ENCODE measurements at places on chromosomes 7 and 10. TPM values are rescaled to one million over a fixed set of nuclear protein-coding genes. Genes with fewer than 3 reads are reported as not detected.

Gene TMEM229A
- not detected for total RNA-seq

Gene MLXIPL
- not detected for total RNA-seq

Gene BLNK
- total RNA-seq = not detected

Gene SYT15B
- total RNA-seq = 1.2 TPM

Gene IFIT3
- 11.2 TPM for total RNA-seq

Gene GPRIN2
- total RNA-seq = not detected

Gene FAM13C
- total RNA-seq = 1.3 TPM

Gene SFRP4
- under 0.01 TPM for total RNA-seq

Gene ABCB4
- not detected for total RNA-seq

Gene PIK3CG
- 2.0 TPM for total RNA-seq

Gene CELF2
- 2.2 TPM for total RNA-seq

Gene GRK5
- total RNA-seq = 31.2 TPM

Gene TAC1
- not detected for total RNA-seq

Gene COL26A1
- not detected for total RNA-seq

Gene PRTFDC1
- total RNA-seq = 11.1 TPM

Gene MMD2
- total RNA-seq = not detected

Gene ERVW-1
- total RNA-seq = not detected

Gene HYAL4
- 0.22 TPM for total RNA-seq

Gene CTAGE4
- total RNA-seq = not detected

Gene PLAC9
- total RNA-seq = 2.4 TPM

Gene LIPK
- not detected for total RNA-seq

Gene FKBP9
- total RNA-seq = 149 TPM

Gene CFAP69
- 3.0 TPM for total RNA-seq

Gene FOXI2
- not detected for total RNA-seq

Gene TAS2R4
- total RNA-seq = 0.33 TPM

All from dermis lymphatic vessel endothelial cell (primary cell).